ENCODE measurements at places on chromosomes 3 and 15.

DNA sequence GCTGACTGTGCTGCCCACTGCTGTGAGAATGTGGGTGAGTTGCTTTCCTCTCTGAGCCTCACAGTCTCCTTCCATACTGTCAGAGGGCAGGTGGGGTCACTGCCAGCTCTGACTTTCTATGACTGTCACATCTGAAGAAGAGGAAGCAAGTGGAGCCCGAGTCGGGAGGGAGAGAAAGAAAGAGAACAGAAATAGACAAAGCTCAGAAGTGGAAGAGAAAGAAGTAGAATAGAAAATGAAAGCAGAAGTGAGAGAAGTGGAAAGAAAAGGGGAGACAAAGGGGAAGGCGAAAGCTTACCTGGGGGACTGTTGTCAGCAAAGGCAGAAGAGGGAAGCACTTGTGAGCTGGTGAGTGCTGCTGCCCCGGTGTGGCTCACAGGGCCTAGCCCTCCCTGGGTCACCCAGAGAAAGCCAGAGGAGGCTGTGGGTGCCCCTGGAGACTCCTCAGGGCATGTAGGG is 57.9 kb downstream of the EPHB1 start:
- DNase-seq = peak; percentile 37

DNA sequence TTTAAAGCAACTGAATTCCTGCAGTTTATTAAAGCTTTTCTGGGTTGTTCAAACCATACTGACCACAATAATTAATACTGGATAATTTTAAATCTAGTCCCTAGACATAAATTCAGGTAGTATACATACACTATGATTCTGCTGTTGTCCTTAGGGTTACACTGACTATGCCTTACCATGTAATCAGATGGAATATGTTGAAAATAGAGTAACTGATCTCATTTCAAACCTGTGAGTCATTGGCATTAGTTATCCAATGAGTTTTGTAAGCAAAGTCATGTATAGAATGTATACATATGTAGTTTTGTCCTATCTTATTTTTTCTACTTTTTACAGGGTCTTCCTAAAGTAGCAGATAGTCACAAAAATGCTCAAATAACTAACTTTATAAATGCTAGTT is 517.1 kb upstream of the CCDC54 start:
- no peak for DNase-seq

DNA sequence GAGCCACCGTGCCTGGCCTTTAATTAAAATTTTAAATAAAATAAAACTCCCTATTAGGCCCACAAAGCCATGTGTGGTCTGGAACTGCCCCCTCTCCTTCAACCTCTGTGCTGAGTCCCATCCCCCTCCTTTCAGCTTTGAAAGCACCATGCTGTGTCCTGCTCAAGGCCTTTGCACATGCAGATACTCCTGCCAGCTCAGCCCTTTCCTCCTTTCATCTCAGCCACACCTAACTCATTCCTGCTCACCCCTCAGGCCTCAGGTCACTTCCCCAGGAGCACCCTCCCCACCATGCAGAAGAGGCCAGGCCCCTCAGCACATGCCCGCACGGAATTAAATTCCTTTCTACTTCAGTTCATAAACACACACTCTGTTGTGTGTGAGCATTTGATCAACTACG is 28.1 kb downstream of the ATRIP start:
- DNase-seq = no peak

GRCh38 chr3:156323466-156323865 is 203.1 kb downstream of the KCNAB1 start:
- DNase-seq = peak; percentile 7

DNA sequence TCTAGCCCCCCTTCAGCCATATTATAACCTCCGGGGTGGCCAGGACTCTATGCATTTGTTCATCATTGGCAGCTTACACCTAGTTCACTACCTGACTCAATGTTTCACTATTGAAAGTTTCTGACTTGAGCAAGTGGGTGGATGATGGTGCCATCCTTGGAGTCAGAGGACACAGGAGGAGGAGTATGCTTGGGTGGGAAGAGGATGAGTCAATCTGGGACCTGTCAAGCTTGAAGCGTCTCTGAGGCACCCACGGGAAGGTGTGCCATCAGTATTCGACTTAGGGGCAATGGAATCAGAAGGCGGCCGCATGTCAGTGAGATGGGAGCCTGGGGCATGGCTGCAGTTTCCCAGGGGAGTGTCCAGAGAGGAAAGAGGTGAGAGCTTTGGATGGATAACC is 133.3 kb downstream of the EPHB1 start:
- DNase-seq = no peak

GRCh38 chr15:81284256-81285031 is 39.5 kb downstream of the STARD5 start:
- no peak for DNase-seq

DNA sequence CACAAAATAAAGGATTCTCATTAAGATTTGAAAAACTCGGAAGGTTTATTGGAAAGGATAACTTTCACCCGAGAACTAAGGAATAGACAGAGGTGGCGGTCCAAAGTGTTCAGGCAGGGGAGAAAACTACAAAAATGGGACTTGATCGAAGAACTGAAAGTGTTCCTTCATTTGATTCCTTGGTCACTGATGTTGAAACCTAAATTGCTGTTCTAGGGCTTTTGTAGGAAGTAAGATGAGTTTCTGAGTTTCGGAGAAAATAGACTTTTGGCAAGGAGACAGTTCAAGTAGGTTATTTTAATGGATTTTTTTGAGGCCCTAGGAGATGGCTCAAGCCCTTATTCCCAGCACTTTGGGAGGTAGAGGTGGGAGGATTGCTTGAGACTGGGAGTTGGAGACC is 1.4 kb downstream of the TRIP4 start:
- no peak for DNase-seq

- peak; percentile 51 for DNase-seq
These were observed 7.2 kb upstream of the MUC13 start for GRCh38 chr3:124941771-124942170.

- DNase-seq = no peak
These were observed 239.5 kb upstream of the MEIS2 start for GRCh38 chr15:37339856-37340255.

DNA sequence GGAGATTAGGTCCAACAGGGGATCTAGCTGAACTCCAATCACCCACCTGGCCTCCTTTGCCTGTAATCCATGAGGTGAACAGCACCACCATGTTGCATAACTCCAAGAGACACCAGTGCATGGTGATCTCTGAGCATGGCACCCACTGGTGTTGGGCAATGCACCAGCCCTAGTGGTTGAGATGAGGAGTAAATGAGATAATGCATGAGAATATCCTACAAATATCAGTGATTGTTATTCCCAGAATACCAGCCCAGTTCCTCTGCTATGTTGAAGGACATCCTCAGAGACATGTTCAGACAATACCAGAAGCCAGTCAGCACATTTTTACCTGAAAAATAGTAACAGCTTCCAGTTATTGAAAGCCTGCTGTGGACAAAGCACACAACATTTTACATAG is 14.7 kb downstream of the GALNT15 start:
- DNase-seq = no peak

DNA sequence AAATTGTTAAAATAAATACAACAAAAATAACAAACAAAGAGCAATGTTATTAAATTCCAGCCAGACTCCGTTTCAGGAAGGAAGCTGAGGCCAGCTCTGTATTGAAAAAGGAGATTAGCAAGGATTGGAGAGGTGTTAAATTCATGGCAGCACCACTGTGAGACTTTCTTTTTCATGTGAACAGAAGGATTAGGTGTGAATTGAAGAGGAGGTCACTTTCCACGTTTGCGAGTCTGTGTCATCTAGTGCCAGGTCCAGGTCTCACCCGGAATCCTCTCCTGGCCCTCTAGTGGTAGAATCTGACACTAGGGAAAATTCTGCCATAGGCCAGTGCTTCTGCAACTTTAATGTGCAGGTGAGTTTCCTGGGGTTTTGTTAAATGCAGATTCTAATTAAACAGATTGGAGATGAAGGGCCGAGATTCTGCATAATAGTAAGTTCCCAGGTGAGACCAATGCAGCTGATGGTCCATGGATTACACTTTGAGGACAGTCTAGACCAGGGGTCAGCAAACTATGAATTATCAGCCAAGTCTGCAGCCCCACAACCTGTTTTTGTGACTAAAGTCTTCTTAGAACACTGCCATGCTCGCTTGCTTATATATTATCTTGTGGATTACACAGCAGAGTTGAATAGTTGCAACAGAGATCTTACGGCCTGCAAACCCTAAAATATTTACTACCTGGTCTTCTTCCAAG is 9.2 kb upstream of the SLC6A1 start:
- peak; percentile 59 for DNase-seq

DNA sequence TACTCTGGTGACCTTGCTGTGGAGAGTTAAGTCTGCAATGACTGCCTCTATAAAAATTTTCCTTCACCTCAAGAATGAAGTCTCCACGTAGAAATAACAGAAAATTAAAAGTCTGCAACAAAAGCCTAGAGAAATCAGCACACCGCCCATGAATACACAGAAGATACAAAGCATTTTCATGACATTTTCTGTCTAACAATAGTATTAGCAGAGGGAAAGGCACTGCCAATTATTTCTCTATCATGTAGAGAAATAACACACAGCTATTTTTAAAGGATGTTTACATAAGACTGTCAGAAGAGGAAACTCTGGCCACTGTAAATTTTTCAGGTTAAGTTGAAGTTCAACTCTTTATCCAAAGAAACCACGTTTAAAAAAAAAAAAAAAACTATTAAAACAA is 80.8 kb downstream of the GSK3B start:
- no peak for DNase-seq

DNA sequence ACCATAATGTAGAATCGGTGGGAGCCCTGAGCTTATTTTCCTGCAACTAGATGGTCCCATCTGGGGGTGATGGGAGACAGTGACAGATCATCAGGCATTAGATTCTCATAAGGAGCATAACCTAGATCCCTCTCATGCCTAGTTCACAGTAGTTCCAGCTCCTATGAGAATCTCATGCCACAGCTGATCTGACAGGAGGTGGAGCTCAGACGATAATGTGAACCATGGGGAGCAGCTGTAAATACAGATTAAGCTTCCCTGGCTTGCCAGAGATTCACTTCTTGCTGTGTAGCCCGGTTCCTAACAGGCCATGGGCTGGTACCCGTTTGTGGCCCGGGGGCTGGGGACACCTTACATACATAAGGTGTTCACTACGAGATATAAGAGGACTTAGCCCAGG is 67.5 kb upstream of the LRRFIP2 start:
- DNase-seq = peak; percentile 64

DNA sequence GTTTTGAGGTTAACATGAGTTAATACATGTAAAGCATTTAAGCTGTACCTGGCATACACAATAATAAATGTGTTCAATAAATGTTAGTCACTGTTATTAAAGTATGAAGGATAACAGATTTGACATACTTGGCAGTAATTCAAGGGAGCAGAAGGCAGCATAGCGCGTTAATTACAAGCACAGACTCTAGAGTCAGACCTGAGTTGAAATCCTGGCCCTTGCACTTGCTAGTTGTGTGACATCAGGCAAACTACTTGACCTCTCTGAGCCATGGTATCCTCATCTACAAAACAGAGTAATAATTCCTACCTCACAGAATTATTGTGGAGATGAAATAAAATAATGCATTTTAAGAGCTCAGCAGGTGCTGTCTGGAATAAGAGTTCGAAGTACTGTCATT is 5.4 kb downstream of the IFT122 start:
- DNase-seq = no peak

DNA sequence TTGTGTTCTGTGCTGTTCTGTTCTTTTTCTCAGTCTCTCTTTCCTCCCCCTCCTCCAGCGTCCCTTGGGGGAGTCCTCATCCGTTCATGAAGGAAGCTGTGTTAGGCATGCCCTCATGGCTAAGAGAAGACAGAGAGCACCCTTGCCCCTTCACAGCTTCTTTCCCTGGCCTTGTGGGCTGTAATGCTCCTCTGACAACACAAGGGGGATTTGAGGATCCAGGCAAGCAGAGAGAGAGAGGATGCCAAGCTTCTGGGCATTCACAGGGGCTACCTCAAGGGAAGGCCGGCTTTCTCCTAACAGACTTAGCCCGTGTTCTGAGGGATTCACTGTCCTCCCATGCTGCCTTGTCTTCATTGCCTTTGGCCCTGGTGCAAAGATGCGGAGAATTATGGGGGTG is 389.5 kb downstream of the LRTM1 start:
- DNase-seq = peak; percentile 4

- peak; percentile 45 for DNase-seq
These were observed 7.6 kb downstream of the SELENOS start for GRCh38 chr15:101269479-101270223.

DNA sequence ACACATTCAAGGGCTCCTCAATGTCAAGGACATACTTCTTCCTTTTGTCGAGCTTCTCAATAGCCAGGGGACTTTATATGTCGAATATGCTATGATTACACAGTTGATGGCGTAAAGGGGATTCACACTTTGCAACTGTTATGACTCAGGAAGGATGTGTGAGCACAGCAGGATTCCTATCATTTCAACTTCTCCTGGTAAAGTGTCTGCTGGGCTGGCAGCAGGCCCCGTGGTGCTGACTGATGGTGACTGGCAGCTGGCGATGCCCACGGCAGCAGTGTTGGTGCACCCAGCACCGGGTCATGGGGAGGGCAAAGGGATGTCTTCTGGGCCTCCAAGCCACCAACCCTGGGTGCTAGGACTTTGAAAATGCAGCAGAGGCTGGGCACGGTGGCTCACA is 44.8 kb upstream of the GNB5 start:
- no peak for DNase-seq

DNA sequence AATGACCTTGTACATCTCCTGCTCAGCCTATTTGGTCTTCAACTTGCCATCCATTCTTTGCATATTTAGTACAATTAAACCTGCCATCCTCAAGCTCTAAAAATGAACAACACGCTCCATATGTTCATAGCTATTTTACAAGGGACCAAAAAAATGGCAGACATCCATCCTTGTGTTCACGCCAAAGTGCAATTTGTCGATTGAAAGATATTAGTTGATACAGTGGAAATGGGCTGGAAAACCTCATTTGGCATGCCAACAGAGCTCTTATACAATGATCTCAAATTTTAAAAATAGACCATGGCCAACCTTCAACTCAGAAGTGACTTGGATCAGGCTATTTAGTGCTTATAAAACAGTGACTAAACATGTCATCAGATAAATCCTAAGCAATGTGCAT is 413.6 kb upstream of the ARL6 start:
- no peak for DNase-seq

DNA sequence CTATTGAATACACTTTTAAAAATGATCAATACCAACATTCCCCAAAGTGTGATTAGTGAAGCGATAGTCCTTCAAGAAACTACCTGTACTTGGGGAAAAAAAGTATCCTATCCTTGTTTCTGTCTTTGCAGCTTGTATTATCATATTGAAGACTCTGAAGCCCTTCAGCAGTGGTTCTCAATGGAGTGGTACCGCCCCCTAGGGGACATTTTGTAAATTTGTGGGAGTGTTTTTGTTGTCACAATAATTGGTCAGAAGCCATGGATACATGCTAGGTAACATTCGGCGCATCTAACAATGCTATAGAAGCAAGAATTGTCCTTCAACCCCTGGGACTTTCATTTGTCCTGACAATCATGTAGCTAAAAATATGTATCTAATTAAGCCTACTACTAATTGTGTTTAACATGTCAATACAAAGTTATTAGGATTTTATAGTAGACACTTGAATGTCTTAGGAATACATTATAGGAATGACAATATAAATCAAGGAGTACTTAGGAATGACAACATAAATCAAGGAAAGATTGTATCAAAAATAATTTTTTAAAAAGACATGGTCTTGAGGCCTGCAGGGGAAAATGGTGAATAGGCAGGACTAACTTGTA is 53.7 kb downstream of the NMD3 start:
- DNase-seq = peak; percentile 82

- peak; percentile 60 for DNase-seq
These were observed 27.1 kb downstream of the IL20RB start for GRCh38 chr3:136984837-136985236.

GRCh38 chr3:161414907-161415306 is 43.6 kb upstream of the SPTSSB start:
- DNase-seq = no peak
